ENCODE measurements at places on chromosomes 5 and 9.

- DNase-seq: no peak
Observed at GRCh38 chr9:84238652-84239051, 101.9 kb downstream of the SLC28A3 start.

- DNase-seq: no peak
Observed at GRCh38 chr5:167284222-167284890, 1007.1 kb upstream of the WWC1 start.

DNA sequence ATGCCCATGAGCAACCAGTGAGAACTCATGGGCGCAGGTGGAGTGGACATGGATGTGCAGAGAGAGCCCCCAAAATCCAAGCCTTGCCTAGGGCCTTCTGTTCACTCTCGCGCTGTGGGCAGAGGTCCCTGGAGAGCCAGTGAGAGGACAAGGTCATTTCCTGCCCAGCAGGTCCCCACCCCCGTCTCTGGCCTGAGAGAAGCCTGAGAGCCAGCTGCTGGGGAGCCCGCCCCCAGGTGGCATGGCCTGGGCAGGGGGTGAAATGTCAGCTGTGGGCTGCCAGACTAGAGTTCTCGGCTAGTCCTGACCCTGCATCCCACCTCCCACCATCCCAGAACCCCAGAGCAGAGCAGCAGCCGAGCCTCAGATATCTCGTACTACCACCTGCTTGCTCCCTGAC is 85.3 kb downstream of the BARX1 start:
- DNase-seq: no peak

GRCh38 chr5:40354171-40354570 is 325.5 kb upstream of the PTGER4 start:
- DNase-seq: no peak

DNA sequence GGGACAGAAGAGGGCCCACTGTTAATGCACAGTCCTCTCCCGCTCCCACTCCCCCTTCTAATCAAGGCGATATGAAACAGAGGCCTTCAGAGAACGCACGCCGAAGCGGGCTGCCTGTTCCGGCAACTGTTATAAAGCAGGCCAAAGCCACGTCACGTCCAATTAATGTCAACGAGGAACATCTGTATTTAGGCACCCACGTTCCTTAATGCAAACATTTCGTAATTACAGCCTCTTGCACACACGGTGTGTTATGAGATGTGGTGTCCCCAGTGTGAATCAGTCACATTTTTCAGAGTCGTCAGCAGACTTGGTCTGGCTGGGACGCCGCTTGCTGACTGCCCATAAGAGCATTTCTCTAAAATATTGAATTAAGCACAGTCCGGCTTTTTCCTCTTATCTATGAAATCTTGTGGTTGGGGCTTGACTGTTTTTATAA is 339.0 kb downstream of the NSG2 start:
- DNase-seq: no peak

DNA sequence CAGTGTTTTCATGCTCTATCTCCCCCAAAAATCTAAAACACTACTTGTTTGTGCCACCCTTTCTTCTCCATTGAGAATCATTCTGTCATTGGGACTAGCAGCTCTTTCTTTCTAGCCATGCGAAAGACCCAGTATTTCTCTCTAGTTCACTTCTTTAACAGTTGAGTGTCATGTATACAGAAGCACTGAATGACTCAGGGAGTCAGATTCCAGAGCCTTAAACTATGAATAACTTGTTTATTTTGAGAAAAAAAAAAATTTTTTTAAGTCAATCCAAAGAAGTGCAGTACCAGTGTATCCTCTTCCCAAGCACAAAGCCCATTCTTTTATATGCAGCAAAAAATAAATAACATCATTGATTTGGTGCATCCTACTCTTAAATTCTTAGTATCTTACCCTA is 415.4 kb upstream of the GRAMD2B start:
- no peak for DNase-seq

GRCh38 chr9:2181792-2182191 is 166.6 kb downstream of the SMARCA2 start:
- no peak for DNase-seq

- no peak for DNase-seq
Observed at GRCh38 chr5:157903117-157903450, 44.1 kb upstream of the CLINT1 start.

DNA sequence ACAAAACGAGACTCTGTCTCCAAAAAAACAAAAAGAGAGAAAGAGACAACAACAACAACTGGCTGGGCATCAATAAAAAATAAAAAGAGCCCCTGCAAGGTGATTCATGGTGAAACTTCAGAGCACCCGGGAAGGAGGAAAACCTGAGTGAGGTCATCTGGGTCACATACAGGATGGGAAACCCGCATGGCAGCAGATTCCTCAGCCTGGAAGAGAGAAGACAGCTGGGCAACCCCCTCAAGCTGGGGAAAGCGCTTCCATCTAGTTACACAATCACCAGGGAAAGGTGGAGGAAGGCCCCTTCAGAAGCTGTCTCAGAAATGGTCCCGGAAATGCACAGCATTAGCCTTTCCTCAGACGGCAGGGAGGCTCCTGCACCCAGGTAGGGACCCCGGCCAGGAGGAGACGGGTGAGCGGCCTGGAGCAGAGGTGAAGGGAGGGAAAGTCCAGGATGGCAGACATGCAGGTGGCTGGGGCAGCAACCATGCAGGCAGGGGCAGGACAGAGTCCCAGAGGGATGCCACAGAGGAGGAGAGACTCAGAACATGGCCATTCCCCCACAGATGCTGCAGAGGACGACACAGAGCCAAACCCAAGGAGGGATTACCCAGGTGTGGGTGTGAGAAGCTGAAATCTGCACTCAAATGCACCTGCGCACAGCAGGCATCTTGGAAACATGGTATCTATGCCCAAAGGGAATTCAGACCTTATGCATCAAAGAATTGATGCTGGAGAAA is 29.4 kb downstream of the CAMSAP1 start:
- no peak for DNase-seq

- DNase-seq: no peak
Observed at GRCh38 chr9:109972026-109972882, 192.3 kb downstream of the PALM2AKAP2 start.

DNA sequence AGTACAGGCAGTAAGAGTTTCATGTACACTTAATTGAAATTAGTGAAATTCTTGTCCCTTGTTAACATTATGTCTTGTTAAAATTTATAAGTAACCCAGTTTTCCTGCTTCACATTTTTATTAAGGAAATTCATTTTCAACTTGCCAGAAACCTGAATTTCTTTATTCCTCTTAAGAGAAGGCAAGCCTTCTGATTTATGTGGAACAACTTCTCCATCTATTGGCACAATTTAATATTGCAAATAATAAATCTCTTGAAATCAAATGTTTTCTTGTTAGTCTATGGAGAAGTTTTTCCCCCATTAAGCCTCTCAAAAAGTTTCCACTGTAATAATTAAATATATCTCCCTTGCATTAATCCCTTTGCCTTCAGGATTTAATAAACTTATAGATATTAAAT is 33.8 kb upstream of the ACO1 start:
- DNase-seq: no peak

- no peak for DNase-seq
Observed at GRCh38 chr5:113127021-113127420, 150.4 kb downstream of the DCP2 start.

DNA sequence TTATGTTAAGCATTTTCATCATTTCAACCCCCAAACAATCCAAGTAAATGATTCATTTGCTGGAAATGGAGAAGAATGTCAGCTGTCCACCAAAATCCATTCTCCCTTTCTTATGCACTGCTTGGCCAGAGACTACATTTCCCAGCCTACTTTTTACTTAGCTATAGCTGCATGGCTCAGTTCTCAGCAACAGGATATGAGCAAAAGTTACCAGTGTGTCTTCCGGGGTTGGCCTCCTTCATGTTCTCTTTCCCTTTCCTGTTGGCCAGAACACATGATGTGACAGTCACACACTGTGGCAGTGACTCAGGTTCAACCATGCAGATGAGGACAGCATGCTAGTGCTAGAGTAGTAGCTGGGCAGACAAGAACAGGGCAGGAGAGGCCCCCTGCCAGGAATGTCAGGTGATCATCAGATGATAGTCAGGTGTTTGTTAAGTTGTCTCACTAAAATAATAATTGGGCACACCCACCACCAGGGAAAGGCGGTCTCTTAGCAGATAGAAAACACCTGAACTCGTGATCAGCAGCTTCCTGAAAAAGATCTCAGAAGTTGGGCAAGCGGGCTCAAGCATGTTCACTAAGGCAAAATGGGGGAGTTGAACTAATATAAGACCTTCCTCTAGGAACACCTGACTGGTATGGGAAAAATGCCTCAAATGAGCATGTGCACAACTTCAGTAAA is 12.2 kb downstream of the GPR150 start:
- DNase-seq: peak; percentile 48

DNA sequence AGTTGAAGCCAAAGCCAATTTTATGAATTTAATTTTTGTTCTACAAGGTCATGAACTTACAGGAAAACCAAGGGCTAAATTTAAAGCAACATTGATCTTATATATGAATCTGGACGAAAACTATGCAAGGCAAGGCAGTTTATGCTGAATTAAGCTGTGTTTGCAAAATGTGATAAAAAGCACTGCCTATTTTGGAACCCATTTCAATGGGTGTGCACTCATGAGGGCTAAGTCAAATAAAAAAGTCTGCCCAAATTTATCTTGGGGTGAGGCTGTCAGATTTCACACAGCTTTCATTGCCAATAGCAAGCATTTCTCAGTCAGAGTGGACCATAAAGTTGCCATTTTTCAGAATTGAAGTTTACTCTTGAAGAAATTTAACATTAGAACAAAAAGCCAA is 199.9 kb downstream of the LURAP1L start:
- DNase-seq: no peak

DNA sequence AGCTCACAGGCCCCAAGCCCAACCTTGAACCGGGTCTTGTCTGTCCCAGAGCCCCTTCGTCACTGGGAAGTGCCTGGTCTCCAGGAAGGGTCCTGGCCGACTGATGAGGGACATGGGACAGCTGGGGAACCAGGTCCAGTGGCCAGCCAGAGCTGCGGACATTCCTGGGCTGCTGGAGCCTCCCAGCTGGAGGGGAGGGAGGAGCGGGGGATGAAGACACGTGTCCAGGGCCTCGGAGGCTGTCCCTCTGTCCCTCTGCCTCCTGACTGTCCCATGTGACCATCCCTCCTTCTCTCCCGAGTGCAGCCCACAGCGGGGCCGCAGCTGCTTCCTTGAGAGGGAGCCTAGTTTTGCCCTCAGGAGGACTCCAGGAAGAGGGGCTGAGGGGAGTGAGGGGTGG is 41.7 kb upstream of the UBAC1 start:
- no peak for DNase-seq

DNA sequence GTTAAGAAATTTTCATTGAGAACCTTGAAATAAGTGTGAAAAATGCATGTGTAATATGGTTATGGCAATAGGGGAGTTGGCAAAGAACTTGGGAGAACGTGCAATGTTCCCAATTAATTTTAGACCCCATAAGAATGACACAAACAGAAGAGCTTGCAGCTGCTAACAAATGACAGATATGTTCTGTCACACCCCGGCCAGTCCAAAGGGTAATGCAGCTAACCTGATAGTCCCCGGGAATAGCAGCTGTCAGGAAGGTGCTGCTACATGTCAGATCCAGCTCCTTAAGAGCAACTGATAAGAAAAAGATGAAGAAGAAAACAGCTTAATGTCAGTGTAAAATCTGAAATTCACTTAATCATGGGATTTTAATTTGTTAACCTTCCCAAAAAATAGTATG is 30.4 kb downstream of the SEMA5A start:
- no peak for DNase-seq

- DNase-seq: no peak
Observed at GRCh38 chr5:76149636-76150035, 66.5 kb downstream of the SV2C start.

- DNase-seq: no peak
Observed at GRCh38 chr5:150138551-150139265, 16.9 kb downstream of the PDGFRB start.
